ENCODE measurements at places on chromosomes 4 and X.
A peak's percentile ranks its signal among the peaks of the same experiment; 100 is the strongest.

- no peak for DNase-seq
Observed at GRCh38 chrX:68938244-68939004, 109.6 kb downstream of the EFNB1 start.

DNA sequence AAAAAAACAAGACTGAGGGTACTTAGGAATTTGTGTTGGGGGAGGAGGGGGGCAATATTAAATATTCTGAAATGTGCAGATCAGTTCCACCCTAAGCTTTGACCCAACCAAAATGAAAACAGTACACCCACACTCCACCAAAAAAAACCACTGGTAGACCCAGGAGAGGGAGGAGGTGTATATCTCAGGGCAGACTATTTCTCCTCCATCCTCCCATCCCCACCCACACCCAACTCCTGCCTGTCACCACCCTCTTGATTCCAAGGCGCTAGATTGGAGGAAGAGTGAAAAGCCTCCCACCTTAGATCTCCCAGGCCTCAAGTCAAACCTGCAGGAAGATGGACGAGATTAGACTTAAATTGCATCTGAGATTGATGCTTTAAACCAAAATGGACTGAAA lies 76.6 kb upstream of the SRD5A3 start:
- DNase-seq, result no peak

DNA sequence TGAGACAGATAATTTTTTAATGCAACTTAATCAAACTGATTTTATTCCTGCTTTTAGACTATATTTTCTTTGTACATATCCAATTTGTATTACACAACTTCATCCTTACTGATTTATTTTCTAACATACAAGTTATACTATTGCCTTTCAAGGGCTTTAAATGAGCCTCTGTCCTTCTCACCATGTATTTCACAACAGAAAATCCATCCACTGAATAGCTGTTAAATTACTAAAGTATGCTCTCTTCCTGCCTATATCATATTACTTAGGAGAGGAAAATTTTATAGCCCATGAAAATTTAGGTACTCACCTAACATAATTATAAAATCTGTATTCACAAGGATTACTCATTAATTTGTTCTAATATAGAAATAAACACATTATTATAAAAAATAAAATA lies 528.6 kb downstream of the ANKRD50 start:
- no peak for DNase-seq

GRCh38 chr4:3613967-3614730 lies 81.9 kb upstream of the LRPAP1 start:
- DNase-seq, result no peak

DNA sequence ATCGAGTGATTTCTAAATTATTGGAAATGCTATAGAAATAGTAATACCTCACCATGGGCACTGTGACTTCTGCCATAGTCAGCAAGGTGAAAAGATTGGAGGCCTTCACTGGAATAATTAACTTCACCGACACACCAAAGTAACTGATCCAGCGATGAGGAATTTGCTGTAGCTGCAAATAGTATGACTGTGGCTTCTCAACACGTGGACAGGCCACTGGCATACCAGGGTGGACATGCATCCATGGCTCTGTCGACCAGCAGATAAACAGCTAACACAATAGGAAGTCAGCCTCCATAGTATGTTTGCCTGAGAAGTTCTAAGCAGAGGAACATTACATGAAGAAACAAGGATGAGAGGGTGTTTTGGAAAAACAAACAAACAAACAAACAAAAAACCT lies 10.9 kb upstream of the FAT4 start:
- DNase-seq, result no peak

DNA sequence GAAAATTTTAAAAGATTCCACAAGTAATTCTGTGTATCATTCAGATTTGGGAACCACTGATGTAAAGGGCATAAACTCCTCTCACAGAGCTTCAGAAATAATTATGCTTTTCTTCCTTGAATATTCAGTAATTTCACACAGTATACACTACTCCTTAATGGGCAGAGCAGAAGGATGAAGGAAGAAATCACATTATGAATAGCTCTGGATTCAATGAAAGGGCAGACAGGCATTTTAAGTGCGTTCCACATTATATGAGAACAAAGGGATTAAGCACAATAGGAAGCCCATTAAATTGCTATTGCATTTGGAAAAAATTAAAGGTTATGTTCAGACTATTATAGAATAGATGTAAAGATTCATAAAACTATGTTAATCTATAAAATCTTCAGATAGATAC lies 142.6 kb downstream of the PDHA2 start:
- DNase-seq, result no peak

GRCh38 chr4:172962564-172963353 lies 205.9 kb upstream of the GALNT7 start:
- DNase-seq, result no peak

DNA sequence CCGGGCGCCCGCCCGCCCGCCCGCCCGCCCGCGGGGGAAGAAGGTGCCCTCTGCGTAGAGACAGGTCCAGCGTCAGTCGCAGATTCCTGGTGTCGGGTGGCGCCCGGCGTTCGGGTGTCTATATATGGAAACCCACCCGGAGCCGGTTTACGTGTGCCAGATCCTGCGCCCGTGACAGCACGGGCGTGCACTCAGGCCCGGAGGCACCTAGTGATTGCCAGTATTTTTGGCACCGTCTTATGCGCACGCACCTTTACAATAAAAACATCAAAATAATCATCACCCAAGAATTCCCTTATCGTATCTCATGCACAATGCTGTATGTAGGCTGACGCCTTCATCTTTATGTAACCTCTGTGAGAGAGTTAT lies 519 bp downstream of the SLC25A4 start:
- peak; percentile 77 for DNase-seq

DNA sequence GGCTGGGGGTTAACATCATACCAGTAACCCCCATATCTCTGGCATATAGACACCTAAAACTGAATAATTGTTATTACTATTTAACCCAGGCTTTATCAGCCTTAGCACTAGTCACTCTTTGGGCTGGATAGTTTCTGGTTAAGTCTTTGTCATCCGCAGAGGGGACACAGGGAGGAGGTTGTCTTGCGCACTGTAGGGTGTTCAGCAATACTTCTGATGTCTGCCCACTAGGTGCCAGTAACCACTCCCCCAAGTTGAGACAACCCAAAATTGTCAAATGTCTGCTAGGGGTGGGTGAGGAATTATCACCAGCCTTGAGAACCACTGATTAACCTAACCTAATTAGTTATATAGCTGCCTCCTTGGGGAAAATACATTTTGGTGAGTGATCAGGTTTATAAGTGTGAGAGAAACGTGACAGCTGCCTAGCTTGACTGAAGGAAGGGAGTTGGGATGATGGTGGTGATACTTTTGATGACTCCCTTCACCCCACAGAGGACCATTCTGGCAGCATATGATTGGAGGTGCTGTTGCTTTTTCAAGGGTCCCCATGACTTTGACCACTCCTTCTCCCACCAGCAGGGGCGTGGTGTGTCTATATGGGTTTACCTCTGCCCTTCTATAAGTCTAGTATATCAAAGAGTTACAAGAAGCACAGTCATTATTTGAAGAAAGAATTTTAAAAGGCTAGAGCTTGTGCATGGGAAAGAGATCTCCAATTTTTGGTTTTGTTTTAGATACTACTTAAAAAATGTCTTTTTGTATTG lies 140.9 kb downstream of the STIM2 start:
- no peak for DNase-seq

- no peak for DNase-seq
Observed at GRCh38 chrX:44101281-44101680, 128.1 kb upstream of the NDP start.

DNA sequence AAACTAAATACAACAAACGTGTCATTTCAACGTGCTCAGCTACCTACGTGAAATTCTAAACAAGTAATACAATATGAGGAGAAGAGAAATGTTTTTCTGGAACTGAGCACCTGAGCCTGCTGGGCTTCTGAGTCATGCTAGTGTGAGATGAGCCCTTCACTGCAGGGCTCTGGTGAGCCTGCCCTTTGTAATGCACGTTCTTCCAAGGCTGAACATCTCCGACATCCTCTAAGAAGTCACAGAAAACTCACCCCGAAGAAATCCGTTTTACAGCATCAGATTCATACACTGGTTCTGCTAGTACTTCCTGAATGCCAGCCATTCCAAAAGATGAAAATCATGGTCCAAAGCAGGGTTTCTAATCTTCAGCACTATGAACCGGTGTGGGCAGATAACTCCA lies 157.1 kb downstream of the AMELX start:
- peak; percentile 72 for DNase-seq

GRCh38 chr4:153318696-153319320 lies 25.7 kb upstream of the MND1 start:
- DNase-seq, result peak; percentile 72

DNA sequence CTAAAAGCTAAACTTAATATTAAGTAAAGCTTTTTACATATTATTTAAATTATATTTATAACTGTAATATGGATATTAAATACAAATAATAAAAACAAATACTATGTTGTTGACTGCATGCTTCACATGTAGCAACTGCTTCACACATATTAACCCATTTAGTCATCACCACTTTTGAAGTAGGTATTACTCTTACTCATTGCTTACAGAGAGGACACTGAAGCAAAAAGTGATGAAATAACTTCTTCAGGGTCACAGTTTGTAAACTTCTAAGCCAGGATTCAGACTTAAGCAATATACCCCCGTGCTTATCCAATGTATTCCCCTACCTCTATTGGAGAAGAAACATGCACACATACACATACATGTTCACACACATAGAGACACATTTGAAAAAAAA lies 166.6 kb downstream of the DKK2 start:
- DNase-seq, result no peak

GRCh38 chrX:81301877-81302276 lies 100.0 kb downstream of the SH3BGRL start:
- DNase-seq, result no peak

GRCh38 chr4:83124111-83124780 lies 9.7 kb upstream of the PLAC8 start:
- DNase-seq, result peak; percentile 90

DNA sequence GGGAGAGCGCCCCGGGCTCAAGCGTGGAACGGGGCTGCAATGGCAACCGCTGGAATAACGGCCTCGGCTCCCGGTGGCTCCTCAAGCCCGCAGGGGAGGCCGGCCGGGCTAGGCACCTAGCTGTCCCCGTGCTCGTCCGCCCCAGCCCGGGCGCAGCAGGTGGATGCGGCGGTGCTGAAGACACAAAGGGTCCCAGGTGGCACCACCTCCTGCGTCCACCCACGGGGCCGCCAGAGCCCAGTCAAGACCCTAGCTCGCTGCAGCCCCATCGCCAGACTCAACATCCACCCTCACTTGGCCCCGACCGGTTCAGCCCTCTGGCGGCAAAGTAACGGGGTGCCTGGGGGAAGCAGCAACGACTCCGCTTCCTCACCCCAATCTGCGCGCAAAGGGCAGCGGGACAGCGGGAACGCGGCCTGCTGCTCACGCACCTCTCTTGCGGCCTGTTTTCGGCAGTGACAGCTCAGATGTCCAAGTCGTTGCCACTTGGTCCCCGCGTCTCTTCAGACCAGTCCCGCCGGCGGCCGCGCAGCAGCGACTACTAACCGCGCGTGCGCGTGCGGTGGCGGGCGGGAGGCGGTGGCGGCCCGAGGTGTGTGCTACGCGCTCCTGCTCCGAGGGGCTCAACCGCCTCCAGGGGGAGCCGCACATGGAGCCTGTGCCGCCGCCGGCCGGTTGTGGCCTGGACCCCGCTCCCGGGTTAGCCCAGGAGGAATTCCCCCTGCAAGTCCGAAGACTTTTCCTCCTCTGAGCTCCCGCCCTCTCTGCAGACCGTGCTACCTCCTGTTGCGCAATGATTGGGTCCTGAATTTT lies at the start of gene CLGN:
Gene CLGN (minus strand): TSS at position 543 of the 813 bp plus-strand sequence. CDS start 14,570 bp downstream, outside the sequence.
- DNase-seq, result peak; percentile 58

GRCh38 chrX:29518100-29518499 lies 697.3 kb upstream of the MAGEB2 start:
- no peak for DNase-seq

GRCh38 chrX:133401536-133401935 lies 13.8 kb downstream of the GPC4 start:
- no peak for DNase-seq

- peak; percentile 40 for DNase-seq
Observed at GRCh38 chr4:121950212-121950679, 1.6 kb downstream of the TRPC3 start.

DNA sequence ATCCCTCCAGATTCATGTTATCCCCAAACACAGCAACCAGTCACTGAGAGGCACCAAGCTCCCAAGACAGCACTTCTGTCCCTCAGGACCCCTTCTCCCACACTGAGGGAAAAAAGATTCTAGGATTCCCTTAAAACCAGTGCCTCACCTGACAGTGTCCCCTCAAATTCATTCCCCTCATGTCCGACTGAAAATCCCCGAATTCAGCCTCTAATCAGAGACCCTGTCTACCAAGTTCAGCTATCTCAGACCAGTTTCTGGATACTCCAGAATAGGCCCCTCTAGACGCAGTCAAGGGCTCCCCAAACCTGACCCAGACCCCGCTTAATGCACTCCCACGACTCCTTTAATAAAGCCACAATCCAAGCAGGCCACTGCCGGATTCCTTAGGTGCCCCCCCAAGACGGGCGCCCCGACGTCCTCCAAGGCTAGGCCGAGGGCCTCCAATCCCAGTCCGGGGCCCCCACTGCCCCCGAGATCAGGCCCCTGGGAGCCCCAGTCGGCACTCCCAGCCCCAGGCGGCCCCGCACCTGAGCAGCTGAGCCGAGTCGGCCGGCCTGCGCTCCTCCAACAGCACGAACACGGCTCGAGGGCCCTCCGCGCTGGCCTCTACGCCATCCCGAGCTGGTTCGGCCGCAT lies 457 bp downstream of the TFE3 start:
- no peak for DNase-seq

DNA sequence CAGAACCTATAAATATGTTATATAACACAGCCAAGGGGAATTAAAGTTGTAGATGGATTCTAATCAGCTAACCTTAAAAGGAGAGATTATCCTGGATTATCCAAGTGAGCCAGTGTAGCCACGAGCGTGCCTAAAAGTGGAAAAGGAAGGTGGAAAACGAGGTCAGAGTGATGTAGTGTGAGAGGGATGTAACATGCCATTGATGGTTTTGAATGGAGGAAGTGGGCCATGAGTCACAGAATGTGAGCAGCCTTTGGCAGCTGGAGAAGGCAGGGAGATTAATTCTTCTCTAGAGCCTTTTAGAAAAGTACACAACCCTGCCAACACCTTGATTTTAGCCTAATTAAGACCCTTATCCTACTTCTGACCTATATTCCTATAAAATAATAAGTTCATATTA lies 149.1 kb downstream of the SLC39A8 start:
- no peak for DNase-seq

DNA sequence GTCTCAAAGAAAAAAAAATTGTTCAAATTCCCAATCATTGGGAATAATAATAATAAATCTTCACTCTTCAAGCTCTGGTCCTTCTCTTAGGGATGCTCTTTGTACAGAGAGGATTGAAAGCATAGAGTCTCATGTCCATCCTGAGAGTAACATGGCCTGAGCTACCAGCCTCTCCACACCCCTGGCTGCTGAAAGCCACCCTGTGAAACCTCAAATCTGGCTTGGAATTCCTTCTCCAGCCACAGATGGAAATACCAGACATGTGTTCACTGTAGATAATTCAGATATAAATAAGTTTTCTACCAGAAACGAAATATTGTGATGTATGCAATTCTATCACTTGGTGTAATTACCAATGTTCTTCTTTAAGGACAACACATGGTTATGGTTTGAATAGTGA lies 140.6 kb downstream of the ARSF start:
- DNase-seq, result no peak
